Activated CD4-positive, alpha-beta memory T cell treated with anti-CD3 and anti-CD28 coated beads for 36 hours (primary cell): ENCODE measurements at places on chromosomes 13 and 19. TPM values are rescaled to one million over a fixed set of nuclear protein-coding genes. Genes with fewer than 3 reads are reported as not detected.

The KRTDAP gene
- total RNA-seq = not detected

The PAK4 gene
- 16.3 TPM for total RNA-seq

The ZNF772 gene
- total RNA-seq = 3.9 TPM

DNA sequence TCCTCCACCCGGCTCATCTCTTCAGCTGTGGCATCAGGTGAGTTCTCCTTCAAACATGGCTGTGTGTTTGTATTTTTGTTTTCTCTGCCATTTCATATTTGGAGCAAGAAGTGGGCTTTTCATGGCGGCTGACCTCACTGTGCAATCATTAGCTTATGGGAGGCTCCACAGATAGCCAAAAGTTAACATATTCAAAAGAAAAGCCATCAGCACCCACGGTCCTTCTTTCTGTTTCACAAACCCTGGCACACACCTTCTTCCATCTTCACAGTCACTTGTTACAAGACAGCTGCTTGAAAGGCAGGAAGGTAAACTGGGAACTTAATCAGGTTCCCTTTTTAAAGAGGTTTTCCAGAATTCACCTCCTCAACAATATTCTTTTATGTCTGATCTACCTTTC is 69.3 kb upstream of the ATP12A start:
- DNase-seq = no peak

- DNase-seq = no peak
Observed at GRCh38 chr13:44211704-44212346, 161.8 kb upstream of the SERP2 start.

DNA sequence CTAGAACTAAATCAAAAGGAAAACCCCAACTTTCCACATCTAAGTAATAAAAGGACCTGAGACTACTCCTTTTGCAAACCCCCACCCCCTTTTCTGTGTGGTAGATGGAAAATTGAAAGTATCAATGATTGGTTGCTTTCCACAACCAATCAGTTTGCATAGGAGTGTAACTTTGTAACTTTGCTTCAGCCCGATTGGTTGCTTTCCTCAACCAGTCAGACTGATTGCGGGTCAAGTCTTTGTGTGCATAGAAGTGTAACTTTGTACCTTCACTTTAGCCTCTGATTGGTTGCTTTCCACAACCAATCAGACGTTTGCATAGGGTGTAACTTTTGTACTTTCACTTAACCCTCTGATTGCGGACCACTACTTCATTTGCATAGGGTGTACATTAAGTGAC is 8.0 kb upstream of the B3GLCT start:
- DNase-seq = no peak

DNA sequence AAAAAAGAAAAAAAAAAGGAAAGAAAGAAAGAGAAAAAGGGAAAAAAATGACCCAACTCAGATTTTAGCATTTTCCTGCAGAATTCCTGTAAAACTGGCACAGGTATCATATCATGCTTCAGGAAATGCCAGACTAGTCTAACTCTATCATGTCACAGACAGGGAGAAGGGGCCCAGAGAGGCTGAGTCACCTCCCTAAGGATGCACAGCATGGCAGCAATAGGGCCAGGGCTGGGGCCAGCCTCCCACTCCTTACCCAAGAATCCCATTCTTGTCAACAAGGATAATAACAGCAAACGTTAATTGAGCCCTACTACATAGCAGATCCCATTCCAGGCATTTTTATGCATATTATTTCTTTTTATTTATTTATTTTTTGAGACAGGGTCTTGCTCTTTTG is 8.5 kb downstream of the GPR4 start:
- no peak for DNase-seq
